SW 1271 (cell line): ENCODE measurements at places on chromosomes 6 and 20.

GRCh38 chr6:4192173-4192572, 56.8 kb upstream of the ECI2 start:
- DNase-seq: no peak

- no peak for DNase-seq
These were observed 91.7 kb downstream of the CLIC5 start for GRCh38 chr6:45923831-45924391.

GRCh38 chr6:53879608-53880007, 84.8 kb downstream of the LRRC1 start:
- no peak for DNase-seq

- DNase-seq: no peak
These were observed 100.0 kb downstream of the ADGRG6 start for GRCh38 chr6:142401838-142402237.

GRCh38 chr20:16671753-16672152, 58.1 kb upstream of the SNRPB2 start:
- DNase-seq: no peak

GRCh38 chr20:56453352-56453751, 15.1 kb upstream of the RTF2 start:
- DNase-seq: no peak

- DNase-seq: no peak
These were observed 131.4 kb downstream of the SYCP2 start for GRCh38 chr20:59802018-59802417.

DNA sequence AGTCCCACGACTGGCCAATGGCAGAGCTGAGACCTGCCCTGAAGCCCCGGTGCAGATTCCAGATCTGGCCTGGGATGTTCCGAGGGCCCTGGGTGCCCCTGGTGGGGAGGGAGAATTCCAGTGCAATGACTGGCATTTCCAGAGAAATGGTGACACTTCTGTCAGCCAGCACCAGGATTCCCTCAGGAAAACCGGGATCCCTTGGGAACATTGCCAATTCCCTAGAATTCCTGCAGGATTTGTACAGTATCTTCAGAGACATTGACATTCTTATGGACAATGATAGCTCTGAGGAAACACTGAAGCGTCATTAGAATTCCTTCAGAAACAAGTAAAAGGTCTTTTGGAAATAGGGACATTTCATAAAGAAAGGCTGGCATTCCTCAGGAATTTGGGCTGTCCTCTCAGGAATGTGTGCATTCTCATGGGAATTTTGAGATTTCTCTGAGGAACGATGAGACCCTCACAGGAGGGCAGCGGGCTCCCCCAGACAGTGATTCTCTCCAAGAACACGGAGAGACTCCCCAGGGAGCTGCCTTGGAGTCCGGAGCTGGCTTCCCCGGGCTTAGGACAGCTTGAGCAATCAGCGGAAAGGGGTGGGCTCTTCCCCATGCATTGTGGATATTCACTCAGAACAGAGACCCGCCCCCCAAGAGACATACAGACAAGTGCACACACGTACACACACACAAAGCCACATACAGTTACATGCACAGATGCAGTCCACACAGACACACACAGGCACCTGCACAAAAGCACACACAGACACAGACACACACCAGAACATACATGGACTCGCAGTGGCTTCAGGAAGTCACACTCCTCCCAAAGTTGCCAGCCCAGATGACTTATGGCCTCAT, 35.2 kb upstream of the BPIFA2 start:
- DNase-seq: no peak

GRCh38 chr20:38633577-38634093, 32.0 kb downstream of the ARHGAP40 start:
- peak; percentile 58 for DNase-seq

GRCh38 chr20:35523298-35523888, 6.1 kb downstream of the C20orf173 start:
- peak; percentile 42 for DNase-seq

DNA sequence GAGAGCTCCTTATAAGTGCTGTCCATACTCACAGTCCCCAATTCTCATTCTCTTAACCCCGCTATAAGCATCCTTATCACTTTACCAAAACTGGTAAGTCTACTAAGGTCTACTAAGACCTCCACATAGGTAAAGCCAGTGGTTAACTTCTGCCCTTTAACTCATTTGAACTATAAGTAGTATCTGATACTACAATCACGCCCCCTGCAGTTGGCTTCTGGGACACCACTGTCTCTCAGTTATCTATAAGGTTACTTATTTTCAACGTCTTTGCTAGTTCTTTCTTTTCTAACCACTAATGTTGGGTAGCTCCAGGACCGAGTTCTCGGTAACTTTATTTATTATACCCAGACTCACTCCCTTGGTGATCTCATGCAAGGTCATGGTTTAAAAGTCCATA, 142.6 kb downstream of the ARHGAP18 start:
- no peak for DNase-seq

- DNase-seq: no peak
These were observed 9.9 kb downstream of the VSTM2L start for GRCh38 chr20:37912874-37913273.

GRCh38 chr6:9593554-9593953, 821.3 kb downstream of the TFAP2A start:
- no peak for DNase-seq

- DNase-seq: no peak
These were observed 31.6 kb upstream of the CENPW start for GRCh38 chr6:126308362-126308761.

GRCh38 chr6:139982195-139982594, 607.7 kb upstream of the CITED2 start:
- DNase-seq: no peak

DNA sequence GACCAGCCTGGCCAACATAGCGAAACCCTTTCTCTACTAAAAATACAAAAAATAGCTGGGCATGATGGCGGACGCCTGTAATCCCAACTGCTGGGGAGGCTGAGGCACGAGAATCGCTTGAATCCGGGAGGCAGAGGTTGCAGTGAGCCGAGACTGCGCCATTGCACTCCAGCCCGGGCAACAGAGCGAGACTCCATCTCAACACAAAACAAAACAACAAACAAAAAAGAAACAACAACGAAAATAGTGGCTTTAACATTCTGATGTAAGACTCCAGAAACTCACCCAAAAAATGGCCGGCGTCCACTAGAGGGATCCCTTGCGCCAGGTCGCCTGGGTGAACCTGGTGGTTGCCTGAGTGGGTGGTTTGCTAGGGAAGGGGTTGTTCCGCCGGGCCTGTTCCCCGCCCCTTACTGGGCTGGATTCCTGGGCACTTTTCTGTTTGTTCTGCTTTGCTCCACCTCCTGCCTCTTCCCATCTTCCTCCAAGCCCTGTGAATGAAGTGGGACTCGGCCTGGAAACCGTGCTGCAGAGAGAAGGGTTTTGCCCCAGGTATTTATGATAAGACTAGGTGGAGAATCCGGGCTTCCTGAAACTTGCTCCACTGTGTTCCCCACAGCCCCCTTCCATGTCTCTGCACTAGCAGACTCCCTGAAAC, 1.5 kb downstream of the PABPC1L start:
- DNase-seq: peak; percentile 23

DNA sequence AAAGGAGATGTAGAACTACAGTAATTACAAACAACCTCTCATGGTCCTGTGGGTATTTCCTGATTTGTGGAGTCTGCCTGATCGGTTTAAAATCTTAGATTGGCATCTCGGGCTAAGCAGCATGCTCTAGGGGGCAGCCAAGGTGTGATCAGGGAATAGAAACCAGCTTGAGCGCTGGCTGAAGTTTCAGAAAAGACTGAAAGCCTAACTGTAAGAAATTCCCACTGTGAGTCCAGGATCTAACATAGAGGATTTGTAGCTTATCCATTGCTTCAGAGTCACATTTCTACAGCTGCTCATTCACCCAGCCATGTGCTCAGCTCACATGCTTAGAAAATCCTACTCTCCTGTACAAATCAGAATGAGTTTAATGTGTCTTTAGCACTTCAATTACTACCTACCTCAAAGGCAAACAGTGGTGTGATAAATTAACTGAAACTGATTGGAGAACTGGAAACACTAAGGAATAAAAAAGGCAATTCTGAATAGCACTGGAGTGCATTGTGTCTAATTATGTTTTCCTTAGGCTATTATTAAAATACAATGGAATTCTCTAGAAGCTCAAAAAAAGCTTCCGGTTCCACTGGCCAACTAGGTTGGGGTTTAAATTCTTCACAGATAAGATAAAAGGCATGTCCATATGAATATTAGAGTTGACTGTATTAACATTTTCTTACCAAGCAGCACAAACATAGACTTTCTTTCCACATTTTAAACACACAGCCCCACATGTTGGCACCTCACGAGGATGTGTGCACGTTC, 73.8 kb upstream of the MPC1 start:
- DNase-seq: no peak

DNA sequence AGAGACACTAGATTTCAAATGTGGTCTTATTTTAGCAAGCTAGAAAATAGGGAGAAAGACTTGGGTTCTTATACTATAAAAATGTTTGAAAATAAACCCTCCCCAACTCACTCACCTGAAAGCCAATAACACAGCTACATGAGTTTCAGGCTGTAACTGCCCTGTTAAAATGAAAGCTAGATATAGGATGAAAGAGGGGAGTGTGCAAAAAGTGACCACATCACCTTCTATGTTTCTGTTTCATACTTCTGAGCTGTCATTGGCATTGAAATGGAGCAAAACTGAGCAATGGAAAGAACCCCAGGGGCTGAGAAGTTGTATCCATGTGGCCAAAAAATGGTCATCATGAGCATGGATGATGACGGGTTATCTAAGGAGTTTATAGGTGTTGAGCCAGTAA, 148.1 kb upstream of the TENT5A start:
- no peak for DNase-seq

DNA sequence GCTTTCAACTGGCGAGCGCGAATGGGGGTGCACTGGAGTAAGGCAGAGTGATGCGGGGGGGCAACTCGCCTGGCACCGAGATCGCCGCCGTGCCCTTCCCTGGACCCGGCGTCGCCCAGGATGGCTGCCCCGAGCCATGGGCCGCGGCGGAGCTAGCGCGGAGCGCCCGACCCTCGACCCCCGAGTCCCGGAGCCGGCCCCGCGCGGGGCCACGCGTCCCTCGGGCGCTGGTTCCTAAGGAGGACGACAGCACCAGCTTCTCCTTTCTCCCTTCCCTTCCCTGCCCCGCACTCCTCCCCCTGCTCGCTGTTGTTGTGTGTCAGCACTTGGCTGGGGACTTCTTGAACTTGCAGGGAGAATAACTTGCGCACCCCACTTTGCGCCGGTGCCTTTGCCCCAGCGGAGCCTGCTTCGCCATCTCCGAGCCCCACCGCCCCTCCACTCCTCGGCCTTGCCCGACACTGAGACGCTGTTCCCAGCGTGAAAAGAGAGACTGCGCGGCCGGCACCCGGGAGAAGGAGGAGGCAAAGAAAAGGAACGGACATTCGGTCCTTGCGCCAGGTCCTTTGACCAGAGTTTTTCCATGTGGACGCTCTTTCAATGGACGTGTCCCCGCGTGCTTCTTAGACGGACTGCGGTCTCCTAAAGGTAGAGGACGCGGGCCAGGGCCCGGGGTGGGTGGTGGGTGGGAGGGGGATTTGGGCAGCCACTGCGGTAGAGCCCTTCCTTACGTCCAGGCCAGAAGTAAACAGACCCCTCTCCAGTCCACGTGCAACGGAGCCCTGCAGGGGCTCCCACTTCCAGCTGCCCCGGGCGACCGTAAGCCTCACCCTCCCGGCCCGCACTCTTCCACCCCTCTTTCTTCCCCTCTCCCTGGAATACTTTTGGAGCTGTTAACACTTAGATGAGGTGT, 998 bp downstream of the BMP2 start:
- DNase-seq: no peak

- no peak for DNase-seq
These were observed 12.0 kb downstream of the ZFP64 start for GRCh38 chr20:52179331-52180179.

DNA sequence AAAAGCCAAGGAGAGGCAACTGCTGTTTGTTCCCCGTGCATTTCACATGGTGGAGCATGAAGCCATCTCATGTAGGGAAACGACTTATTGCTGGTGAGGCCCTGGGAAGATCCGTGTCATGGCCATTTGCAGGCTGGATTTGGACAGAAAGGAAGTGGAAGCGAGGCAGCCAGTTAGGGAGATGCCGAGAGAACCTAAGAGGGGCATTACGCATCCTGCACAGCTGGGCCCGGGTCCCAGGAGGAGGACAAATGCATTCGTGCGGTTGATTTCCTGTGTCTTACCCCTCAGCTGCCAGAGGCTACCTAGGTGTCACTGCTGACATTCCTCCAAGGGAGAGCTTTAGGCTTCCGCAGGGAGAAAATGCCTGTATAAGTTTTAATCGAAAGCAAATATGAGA, 316.2 kb upstream of the CDYL start:
- DNase-seq: no peak

DNA sequence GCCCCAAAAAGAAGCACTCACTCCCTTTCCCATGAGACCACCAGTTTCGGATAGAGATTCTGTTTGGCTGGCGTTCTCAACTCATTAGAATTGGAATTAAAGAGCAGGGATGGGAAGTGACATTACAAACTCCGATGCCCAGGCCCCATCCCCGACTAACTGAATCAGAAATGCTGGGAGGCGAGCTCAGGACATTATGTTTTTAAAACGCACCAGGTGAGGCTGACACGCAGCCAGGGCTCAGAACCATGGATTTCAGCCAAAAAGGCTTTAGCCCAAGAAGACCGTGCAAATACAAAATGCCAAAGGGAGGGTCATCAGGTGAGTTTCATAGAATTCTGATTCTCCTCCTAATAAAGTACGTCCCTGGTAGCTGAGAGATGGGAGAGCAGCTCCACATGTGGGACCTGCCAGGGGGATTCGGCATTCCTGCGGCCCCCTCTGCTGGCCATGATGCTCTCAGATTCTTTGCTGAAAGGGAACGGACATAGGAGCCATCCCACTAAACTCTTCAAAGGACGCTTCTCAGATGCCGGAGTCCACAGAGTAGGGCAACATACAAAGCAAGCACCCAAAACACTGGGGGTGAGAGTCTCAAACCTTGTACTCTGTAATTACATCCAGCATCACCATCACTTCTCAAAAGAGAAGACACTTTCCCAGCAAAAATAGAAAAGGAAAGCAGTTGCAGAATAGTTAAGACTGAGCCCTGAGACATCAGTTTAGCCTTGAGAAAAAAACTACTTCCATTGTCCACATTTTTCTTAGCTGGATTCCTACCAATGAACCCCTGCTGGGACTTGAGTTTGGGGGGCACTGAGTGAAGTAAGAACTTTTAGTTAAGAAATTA, 205.2 kb downstream of the BMP7 start:
- no peak for DNase-seq

GRCh38 chr20:14307956-14308355, 29.5 kb downstream of the FLRT3 start:
- DNase-seq: no peak

DNA sequence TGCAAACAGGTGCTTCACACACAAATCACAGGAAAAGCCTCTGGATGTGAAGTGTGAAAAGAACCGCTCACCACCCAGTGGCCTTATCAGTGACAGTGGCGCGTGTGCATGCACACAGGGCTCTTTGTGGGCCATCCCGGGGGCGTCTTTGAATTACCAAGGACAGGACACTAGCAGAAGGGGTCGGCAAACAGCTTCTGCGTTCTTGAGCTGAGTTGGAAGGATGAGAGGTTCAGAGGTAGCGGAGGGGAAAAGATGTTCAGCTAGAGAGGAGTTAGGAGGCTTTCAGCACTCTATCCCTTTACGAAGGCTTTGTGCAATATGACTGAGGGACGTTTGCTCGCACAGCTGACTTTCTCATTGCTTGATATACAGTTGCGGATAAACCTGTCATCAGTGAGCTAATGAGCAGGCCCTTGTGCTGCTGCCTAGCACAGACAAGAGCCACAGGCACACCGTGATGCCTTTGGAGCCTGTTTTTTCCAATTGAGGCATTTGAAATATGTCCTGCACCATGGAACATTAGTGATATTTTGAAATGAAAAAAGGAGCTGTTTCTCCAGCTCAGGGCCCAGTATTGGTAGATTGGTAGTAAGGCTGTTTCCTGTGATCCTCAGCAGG, 83.1 kb downstream of the IYD start:
- no peak for DNase-seq

GRCh38 chr20:42961771-42962170, 227.9 kb downstream of the PTPRT start:
- DNase-seq: no peak
